ENCODE measurements at places on chromosomes 13 and 19.

DNA sequence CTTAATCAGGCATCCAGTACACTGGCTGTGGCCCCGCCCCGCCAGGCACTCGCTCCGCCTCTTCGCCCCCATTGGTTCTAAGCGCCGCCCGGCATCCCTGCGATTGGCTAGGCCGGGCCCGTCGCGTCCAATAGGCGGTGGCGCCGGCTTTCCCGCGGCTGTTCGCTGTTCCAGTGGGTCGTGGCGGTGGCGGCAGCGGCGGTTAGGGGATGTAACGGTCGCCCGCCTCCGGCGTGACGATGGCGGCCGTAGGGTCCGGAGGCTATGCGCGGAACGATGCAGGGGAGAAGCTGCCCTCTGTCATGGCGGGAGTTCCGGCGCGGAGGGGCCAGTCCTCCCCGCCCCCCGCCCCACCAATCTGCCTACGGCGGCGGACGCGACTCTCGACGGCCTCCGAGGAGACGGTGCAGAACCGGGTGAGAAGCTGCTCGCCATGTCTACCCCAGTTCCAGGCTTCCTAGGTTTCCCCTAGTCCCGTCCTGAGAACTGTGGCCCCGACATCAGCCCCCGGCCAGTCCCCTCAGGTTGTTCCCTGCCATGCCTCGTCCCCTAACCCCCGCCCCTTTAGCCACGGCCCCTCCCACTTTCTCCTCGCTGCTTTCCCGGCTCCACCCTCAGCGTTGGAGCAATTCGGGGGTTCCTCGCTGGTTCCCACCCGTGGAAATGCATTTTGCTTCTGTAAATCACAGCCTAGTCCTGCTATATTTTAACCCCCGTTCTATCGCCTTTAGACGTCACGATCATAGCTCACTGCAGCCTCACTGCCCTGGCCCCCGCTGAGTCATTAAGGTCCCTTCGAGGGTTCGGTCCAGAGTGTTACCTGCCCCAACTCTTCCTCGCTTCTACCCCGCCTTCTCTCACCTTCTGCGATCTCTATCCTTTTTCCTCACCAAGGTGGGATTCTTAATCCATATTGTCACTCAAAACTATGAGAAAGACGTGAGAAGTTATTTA is at the start of gene WDR62:
TSS of gene WDR62 (plus strand) at position 165 of the 954 bp plus-strand sequence. CDS start at position 240, 75 bp downstream.
- DNase-seq, result peak; percentile 97

DNA sequence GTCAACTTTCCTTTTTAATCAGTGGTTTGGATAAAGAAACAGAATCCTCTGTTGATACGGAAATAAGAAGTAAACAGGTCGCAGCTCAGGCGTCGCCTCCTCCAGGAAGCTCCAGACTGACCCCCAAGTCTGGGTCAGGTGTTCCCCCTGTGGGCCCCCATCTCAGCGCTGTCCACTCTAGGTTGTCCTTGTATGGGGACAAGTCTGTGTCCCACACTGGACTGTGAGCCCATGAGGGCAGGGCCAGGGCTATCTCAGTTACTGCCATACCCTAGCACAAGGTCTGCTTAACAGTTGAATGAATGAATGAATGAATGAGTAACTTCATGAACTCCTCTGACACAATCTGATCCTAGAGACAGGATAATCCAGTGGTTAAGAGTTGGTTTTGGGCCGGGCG is 7.5 kb downstream of the CLASRP start:
- no peak for DNase-seq

- no peak for DNase-seq
Measured at GRCh38 chr13:30149248-30149647, 158.1 kb downstream of the KATNAL1 start.

DNA sequence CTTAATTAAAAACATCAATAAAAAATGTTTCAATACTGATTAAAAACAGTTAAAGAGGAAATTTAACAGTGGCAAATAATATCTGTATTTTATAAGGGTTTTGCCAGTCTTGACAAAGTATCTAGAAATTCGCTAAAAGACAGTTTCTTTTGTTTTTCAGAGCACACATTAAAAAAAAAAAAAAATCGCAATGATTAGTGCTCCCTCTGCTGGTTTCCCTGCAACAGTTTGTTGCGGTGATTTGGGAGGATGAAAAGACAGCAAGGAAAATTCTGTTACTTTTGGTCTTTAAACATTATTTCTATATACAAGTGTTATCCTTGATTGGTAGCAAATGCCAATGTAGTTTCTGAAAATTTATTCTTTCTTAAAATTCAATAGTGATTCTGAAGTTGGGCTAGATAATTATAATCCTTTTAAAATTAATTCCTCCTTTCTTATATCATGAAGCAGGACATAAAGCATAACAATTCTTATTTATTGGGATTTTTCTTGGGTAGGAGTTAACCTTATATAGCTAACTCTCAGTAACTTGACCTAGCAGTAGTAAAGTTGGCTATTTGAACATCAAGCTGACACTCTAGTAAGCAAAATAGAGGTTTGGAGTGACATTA is 23.1 kb upstream of the SPRY2 start:
- peak; percentile 53 for DNase-seq

DNA sequence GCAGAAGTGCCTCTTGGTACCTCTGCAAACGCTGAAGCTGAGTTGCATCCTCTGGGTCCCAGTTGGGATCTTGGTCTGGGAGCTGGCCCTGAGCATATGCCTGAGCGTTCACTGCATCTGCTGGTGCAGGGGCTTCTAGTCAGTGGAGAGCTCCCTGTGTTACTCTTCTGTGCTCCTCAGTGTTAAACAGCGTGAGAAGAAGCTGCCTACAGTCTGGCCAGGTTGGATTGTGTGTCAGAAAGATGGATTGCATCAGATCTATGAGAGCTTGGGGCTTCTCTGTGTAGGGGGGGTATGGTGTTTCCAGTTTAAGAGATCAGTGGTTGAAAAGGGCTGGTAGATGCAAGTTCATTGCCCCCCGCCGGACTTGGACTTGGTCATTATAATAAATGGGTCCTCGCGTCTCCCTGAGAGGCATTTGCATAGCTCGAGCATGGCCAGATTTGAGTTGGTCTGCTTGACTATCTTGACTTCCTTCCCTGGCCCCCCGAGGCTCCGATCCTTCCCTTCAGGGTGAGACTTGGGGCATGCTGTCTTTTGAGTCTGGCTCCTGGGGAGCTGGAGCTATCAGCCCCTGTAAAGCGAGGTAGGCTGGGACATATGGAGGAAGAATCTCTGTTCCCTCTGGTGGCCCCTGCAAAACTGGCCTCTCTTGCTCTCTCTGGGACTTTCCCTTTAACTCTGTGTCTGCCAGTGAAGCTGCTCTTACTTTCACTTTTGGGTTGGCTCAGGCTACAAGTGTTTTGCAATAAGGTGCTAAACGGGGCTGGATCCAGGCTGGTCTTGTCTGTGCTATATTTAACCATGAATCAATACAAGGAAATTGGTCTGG is 52.9 kb downstream of the OR10H4 start:
- peak; percentile 88 for DNase-seq
